HepG2 (cell line): ENCODE measurements at places on chromosomes 11 and 22. TPM values are rescaled to one million over a fixed set of nuclear protein-coding genes. Genes with fewer than 3 reads are reported as not detected.

DNA sequence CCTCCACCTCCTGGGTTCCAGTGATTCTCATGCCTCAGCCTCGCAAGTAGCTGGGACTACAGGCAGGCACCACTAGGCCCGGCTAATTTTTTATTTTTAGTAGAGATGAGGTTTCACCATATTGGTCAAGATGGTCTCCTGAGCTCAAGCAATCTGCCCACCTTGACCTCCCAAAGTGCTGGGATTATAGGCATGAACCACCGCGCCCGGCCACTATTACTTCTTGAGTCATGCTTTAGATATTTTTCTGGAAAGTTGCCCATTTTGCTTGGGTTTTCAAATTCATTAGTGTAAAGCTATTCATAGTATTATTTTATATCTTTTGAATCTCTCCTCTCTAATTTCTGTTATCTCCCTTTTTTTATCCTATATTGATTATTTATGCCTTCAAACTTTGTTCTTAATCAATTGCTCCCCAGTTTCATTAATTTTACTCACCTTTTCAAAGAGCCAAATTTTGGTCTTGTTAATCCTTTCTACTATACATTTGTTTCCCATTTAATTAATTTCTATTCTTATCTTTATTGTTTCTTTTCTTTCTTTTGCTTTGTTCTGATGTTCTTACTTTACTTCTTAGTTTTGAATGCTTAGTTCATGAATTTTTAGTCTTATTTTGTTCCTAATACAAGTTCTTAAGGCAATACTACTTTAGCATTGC lies 10.3 kb upstream of the RAC2 start:
- no peak for DNase-seq

DNA sequence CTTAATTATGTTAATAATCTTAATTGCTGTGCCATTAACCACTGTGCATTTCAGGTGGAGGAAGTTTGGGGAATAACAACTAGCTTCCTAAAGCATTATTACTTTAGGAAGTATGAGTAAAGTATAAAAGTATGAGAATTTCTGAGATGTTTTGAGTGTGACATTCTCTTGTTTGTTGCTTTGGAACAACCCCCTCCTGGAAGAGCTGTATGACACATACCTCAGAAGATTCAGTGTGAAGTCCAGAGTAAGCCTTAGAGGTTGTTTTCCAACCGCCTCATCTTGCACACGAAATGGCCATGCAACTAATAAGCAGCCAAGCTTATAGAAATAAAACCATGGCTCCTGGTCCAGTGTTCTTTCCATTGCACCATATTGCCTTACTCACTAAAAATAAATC lies 21.7 kb downstream of the CCDC81 start:
- no peak for DNase-seq

The PANX2 gene
- total RNA-seq = 0.15 and 0.58 TPM in 2 replicates

- no peak for DNase-seq
Measured at GRCh38 chr11:76159983-76160661, 46.2 kb downstream of the WNT11 start.

DNA sequence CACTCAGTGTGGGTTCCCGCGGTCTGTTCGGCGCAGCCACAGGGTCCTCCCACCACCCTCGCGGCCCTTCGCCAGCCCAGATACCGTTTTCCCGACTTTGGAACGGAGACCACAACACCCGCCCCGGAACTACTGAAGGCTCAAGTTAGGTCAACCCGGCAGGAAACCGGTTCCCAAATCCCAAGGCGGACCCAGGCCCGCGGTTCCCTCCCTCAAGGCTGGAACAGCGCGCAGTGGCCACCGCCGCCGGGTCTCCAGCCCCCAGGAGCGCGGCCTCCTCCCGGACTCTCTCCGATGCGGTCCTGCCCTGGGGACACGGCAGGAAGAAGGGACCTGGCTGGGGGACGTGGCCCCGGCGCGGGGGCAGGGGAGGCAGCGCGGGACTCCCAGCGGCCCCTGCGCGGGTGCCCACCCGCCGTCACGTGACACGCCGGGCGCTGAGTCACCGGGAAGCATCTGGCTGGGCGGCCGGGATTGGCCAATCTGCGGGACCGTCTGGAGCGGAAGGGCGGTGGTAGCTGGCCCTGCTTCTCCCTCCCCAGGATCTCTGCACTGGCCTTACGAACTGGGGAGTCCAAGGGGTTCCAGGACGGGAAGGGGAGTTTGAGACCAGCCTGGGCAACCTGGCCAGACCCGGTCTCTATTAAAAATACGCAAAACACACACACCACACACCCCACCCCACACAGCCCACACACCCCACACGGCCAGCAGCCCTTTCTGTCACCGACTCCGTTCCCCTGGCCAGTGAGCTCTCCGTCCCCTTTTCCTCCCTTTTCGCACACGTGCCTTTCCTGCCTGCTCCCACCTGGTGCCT lies 21.5 kb upstream of the MALAT1 start:
- peak; percentile 88 for DNase-seq

DNA sequence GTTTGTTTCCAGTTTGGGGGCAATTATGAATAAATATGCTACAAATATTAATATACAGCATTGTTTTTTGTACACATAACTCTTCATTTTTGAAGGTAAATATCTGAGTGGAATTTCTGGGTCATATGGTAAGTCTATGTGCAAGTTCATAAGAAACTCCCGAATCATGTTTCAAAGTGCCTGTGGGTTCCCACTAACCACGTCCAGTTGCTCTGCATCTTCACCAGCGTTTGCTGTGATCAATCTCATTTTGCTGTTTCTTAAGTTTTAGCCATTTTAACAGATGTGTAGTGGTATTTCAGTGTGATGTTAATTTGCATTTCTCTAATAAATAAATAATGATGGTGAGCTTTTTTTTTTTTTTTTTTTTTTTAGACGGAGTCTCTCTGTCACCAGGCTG lies 14.2 kb upstream of the CSRP3 start:
- DNase-seq = no peak

DNA sequence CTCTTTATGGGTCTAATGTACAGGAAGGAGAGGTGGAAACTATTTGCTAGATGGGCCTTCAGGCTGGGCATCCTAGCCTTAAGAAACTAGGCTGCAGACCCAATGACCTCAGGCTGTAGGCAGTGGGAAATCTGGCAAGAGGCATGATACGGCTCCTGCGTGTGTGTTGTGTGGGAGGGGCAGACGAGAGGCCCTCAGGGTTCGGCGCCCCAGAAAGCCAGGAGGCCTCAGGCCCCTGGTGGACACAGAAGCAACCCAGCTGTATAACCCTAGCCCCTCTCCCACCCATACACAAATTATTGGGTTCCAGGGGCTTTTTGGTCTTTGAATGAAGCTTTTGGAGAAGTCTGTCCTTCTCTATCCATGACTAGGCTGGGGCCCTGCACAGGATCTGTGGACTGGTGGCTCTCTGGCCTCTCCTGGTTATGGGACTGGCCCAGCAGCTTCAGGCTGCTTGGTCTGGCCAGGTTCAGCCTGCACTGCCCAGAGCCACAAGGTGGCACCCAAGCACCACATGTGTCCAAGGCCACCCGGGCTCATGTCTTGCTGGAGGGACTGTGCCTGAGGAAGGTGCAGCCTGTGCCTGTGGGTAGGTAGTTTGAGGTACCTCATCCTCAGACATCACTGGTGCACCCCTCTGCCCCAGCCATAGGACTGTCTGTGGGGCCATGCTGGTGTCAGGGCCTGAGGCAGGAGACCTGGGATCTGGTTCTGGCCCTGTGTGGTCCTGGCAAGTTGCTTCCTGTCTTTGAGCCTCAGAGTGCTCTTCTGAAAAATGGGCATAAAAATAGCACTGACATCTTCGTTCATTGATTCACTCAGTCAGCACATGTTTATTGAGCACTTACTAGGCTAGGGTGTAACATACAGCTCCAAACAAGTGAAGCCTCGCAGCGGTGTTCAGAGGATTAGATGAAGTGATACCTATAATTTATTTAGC lies 87.5 kb downstream of the RRM1 start:
- DNase-seq = peak; percentile 48

GRCh38 chr11:12175694-12176241 lies 65.4 kb downstream of the MICAL2 start:
- no peak for DNase-seq

The OR10A3 gene
- not detected in 2 replicates for total RNA-seq

The ASCL2 gene
- 0.07 TPM in 1 of 2 replicates, not detected in the other for total RNA-seq

- DNase-seq = no peak
Measured at GRCh38 chr11:123143476-123143875, 51.6 kb downstream of the CLMP start.

DNA sequence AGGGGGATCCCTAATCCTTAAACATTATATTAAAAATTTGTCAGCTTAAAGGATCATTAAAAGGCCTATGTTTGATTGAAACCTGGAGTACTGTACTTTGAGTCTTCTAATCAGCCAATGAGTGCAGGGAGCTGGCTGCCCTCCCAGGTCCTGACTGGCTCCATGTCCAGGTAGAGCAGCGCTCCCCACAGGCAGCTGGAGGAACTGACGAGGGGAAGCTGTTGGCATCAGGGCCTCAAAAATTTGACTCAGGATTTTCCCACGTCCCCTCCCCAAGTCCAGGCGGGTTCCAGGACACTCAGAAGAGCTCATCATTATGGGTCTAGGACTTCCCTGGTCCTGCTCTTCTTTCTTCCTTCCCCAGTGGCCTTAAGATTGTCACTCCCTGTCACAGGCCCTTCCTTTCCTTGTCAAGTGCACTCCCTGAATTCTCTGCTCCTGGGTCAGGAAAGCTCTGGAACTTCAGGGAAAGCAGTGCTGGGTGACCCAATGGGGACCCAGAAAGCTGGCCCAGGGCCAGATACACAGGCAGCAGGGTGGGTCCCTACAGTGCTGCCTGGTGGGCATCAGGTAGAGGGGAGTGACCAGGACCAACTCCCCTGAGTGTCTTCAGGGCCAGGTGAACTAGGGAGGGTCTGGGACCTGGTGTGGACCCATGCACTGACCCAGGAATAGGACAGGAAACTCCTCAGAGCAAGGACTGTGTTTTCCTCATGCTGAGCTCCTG lies 65.5 kb downstream of the GGTLC2 start:
- no peak for DNase-seq

GRCh38 chr11:119905162-119905561 lies 176.2 kb upstream of the NECTIN1 start:
- DNase-seq = no peak

The CFAP300 gene
- total RNA-seq = not detected in 2 replicates

- DNase-seq = no peak
Measured at GRCh38 chr11:44104481-44105294, 9.2 kb downstream of the EXT2 start.

- DNase-seq = no peak
Measured at GRCh38 chr22:45769569-45770210, 98.1 kb downstream of the ATXN10 start.

- DNase-seq = no peak
Measured at GRCh38 chr11:35163209-35163608, 24.2 kb downstream of the CD44 start.

The IRF7 gene
- not detected in 2 replicates for total RNA-seq

DNA sequence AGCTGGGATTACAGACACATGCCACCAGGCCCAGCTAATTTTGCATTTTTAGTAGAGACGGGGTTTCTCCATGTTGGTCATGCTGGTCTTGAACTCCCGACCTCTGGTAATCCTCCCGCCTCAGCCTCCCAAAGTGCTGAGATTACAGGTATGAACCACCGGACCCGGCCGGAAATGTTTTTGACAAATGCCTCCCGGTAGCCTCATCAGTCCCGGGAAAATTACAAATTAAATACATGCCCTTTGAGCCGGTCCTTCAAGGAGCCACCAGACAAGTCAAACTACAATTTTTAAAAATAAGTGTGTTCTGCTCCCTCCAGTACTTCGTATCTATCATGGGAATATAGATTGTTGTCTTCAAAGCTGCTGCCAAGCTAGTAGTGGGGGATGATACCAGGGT lies 17.5 kb downstream of the WBP2NL start:
- no peak for DNase-seq

The GAS2 gene
- 85.1 and 102 TPM in 2 replicates for total RNA-seq

- DNase-seq = no peak
Measured at GRCh38 chr11:36475192-36475591, 34.9 kb downstream of the TRAF6 start.

- no peak for DNase-seq
Measured at GRCh38 chr11:76761718-76762355, 21.3 kb upstream of the TSKU start.
